GM12892 (cell line): ENCODE measurements at places on chromosomes 6 and 20.

- DNase-seq: no peak
These were observed 149.4 kb upstream of the OGFRL1 start for GRCh38 chr6:71139249-71139648.

DNA sequence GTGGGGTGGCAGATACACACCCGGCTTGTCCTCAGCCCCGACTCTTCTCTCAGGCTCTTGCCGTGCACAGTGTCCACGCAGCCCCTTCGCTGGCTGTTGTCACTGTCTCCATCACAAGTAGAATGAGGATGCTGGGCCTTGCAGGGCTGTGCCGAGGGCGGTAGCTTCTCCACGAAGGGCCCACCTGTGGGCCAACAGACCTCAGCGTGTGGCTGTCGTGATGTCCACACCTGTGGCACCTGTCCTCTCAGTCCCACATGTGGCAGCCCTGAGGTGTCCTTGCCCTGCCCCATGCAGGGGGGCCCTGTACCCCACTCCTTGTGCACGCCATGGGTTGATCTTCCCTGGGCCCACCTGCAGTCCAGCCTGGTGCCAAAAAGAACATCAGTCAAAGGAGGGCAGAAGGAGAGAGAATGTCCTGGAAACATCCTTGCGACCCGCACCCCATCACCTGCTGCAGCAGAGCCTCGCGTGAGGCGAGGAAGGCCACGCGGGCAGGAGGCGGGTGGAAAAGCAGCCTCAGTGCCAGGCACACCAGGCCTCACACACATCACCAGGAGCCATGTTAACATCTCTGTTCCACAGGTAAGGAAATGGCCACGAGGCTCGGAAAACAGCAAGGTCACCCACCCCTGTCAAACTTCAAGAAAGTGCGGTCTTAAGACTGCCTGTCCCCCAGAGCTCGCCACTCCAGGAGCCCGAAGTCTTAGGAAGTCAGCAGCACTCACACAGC lies 22.3 kb upstream of the AFDN start:
- no peak for DNase-seq

DNA sequence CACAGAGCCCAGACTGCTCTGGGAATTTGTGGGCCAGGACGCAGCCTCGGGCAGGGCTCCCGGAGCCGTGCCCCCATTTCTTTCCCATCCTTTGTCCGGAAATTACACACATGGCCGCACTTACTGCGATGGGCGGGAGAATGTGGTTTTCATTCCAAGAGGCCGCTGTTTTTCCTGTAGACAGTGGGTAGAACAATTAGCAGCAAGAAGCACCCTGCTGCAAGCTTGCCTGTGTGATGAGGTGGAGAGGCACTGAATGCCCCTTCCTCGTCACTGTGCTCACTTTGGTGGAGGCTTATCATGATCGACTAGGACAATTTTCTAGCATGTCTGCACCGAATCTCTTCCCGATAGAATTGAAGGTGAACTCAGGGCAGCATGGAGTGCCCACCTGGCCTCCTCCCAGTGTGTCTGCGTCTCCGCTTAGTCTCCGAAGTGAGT lies 102.8 kb downstream of the DACT2 start:
- no peak for DNase-seq

- no peak for DNase-seq
These were observed 51.9 kb downstream of the FAM120B start for GRCh38 chr6:170358496-170358895.

- no peak for DNase-seq
These were observed 4.7 kb downstream of the CDKAL1 start for GRCh38 chr6:20538907-20539306.

DNA sequence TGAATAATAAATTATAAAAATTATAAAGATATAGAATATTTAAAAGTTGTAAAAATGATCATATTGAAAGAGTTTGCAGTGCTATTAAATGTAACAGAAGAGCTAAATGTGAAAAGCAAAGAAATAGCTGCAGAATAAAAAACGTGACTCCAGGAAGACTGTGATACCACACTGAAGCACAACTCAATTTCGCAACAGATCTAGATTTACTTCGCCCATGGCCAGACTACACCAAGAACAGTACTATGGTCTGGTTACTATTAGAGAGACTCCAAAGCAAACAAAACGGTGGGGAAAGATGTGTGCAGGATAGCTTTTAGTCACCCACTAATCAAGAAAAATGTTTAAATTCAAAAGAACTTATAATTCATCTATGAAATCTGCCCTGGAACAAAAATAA lies 1.9 kb downstream of the CHD6 start:
- DNase-seq: no peak

- DNase-seq: no peak
These were observed 46.1 kb downstream of the RSPO3 start for GRCh38 chr6:127164565-127164964.

- DNase-seq: no peak
These were observed 923 bp downstream of the IL17A start for GRCh38 chr6:52187098-52187497.

- DNase-seq: peak; percentile 70
These were observed 1.3 kb downstream of the HMGA1 start for GRCh38 chr6:34237722-34238584.

DNA sequence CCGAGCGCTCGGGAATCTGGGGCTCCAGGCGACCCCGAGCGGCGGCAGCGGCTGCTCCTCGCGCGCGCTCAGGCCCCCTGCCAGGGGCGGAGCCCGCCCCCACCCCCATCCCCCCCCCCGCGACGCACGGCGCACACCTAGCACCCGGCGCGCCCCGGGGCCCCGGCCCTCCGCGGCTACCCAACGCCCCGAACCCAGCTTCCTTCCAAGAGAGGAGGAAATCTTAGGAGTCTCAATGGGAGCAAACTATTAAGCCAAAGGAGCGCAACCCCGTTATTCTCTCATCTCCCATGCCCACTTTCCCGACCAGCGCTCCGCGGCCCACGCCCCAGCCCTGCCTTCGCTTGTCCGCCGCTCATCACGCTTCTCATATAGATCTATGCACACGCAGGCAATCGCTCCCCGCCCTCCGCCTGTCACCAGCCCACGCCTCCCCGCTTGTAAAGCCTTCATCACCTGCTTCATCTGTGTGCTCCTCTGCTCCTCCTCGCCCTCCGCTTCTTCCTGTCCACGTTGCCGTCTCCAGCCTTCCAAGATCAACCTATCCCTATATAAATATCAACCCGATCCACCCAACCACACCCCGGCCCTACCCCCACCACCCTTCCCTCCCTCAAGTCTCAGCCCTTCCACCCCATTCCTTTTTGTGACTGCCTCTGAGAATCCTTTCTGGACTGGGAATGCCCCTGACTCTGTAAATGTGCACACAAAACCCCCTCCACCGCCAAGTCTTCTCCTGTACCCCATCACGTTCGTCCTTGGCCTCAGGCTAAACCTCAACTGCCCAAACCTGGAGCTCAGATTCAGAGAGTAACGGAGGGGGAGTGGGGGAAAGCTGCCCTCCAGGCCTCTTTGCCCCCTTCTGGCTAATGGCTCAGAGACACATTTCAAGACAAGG lies at the start of gene DLK2:
Gene DLK2, minus strand, starts transcription at position 18 of the 898 bp plus-strand sequence. CDS start 723 bp downstream, outside the sequence.
- DNase-seq: peak; percentile 60

- DNase-seq: no peak
These were observed 228.8 kb downstream of the SYNDIG1 start for GRCh38 chr20:24698189-24698588.

GRCh38 chr6:146331013-146331412 lies 212.6 kb upstream of the RAB32 start:
- no peak for DNase-seq

DNA sequence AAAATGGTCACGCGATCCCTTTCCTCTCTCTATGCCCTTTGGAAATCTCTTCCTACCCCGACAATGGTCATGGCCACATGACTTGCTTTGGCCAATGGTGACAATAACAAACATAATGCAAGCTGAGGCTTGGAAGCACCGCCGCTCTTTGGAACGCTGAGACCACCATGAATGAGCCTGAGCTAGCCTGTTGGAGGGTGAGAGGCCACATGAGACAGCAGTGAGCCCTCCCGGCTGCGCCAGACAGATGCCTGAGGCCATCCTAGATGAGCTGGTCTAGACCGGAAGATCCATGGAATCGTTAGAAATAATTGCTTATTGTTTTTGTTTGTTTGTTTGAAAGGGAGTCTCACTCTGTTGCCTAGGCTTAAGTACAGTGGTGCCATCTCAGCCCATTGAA lies 64.2 kb downstream of the STK35 start:
- DNase-seq: no peak

DNA sequence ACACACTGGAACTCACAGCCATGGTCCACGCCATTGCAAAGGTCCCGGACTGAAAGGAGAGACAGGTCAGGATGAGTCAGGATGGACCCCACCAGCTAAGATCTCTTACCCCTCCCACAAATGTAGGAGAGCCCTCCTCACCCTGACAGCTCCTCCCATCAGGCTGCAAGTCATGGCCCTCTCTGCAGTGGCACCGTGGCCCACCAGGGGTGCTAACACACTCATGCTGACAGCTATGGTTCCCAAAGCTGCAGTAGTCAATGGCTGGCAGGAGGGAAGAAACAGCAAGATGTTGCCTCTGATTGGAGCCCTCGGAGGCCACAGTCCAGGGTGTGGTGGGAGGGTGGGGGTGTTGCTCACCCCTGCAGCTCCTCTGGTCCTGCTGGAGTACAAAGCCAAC lies 5.7 kb upstream of the RBPJL start:
- no peak for DNase-seq

GRCh38 chr6:124522335-124522734 lies 439.9 kb upstream of the RNF217 start:
- no peak for DNase-seq

- no peak for DNase-seq
These were observed 212.3 kb upstream of the ZNF217 start for GRCh38 chr20:53805895-53806384.

DNA sequence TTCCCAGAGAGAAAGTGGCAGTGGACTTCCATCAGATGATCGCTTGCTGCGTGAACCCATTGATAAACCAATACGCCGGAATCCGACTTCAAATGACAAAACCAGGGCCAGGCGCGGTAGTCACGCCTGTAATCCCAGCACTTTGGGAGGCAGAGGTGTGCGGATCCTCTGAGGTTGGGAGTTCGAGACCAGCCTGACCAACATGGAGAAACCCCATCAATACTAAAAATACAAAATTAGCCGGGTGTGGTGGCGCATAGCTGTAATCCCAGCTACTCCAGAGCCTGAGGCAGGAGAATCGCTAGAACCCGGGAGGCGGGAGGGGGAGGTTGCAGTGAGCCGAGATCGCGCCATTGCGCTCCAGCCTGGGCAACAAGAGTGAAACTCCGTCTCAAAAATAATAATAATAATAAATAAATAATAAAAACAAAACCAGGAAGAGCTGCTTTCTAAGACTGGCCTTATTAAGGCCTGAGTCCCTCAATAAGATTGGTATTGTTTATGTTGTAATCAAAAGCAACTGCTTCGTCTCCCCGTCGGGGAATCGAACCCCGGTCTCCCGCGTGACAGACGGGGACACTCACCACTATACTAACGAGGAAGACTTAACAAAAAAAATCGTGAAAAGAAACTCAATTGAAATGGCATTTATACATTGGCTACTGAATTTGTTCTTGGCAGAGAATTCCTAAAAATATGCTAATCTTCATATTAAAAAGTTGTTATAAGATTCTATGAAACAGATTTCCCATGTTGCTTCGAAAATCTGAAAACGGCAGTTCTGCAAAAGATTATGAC lies 110.2 kb upstream of the ZNF184 start:
- no peak for DNase-seq

GRCh38 chr6:25448965-25449538 lies 169.9 kb downstream of the CARMIL1 start:
- no peak for DNase-seq

DNA sequence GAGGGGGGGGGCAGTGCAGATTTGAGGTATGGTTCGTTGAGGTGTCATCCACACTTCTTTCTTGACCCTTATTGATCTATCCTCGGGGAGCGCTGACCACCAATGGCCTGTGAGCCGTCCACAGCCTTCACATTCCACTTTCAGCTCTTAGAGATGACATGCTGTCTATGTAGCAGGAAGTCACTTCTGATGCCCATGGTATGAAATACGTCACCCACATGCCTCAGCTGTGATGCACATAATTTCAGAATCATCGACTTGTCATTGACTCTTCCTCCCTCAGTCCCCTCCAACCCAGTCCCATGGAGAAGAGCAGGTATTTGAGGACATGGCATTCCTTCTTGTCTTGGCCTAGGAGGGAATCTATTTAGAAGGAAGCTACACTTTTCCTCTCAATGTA lies 4.7 kb upstream of the ADGRF5 start:
- no peak for DNase-seq

- no peak for DNase-seq
These were observed 231.3 kb upstream of the MARCKS start for GRCh38 chr6:113625850-113626249.

- DNase-seq: no peak
These were observed 99.8 kb downstream of the NRSN1 start for GRCh38 chr6:24225838-24226237.

GRCh38 chr6:107642861-107643328 lies 153.0 kb downstream of the SOBP start:
- DNase-seq: no peak

- no peak for DNase-seq
These were observed 271.4 kb upstream of the MAN1A1 start for GRCh38 chr6:119620846-119621555.

GRCh38 chr6:51029561-51029960 lies 210.9 kb downstream of the TFAP2B start:
- DNase-seq: no peak

DNA sequence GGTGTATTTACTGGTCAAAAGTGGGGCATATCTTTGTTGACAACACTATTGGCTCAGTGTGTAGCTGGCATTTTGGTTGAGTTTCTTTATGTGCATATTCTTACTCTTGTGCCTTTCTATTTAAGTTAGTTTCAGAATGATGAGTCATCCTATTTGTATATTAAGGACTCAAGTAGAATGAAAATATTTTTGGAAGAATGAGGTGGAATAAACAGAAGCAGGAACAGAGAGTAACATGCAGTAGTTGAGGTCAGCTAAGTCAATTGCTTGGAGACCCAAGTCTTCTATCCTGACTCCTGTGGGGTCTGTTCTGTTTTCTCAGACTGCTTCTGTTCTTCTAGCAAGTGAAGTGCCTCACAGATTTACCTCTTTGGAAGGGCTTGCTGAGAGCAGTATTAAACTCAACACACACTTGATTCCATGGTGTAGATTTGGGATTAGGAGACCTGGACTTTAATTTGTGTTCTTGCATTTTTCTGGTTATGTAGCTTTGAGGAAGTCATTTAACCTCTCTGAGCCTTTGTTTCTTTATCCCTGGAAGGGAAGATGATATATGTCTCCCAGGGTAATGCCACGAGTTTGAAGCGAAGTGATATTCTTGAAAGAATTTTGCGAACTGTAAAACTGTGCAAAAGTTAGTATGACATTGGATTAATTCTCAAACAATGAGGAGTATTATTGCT lies 324.3 kb downstream of the QKI start:
- DNase-seq: no peak

DNA sequence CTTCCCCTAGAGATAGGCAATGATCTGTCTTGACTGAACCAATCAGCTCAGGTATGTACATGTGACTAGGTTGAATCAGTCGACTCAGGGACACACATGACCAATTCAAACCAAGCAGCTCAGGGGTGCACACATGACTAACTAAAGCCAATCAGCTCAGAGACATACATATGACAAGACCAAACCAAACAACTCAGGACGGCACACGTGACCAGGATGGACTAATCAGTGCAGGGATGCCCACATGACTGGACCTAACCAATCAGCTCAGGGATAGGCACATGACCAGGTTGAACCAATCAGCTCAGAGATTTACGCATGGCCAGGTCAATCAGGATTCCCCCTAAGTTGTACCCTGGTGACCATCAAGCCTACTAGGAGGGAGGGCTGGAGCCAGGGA lies 310.3 kb downstream of the CDH26 start:
- DNase-seq: no peak
